ENCODE measurements at places on chromosomes 1 and 21. TPM values are rescaled to one million over a fixed set of nuclear protein-coding genes. Genes with fewer than 3 reads are reported as not detected.

DNA sequence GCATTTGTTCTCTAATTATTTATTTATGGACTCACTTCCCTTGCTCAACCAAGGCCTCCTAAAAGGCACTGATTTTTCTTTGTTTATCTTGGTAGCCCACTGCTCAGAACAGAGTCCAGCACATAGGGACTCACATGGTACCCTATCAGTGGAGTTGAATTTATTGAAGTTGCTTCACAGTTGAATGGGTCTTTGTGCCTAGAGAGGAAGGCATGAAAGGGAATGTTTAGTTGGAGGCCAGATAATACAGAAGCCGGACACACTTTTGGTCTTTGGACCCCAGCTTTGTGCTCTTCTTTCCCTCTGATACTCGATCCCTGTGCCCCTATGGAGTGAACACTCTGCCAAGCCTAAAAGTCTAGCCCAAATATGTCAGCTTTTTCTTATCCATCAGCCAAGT lies 429.0 kb downstream of the PRDM2 start:
- no peak overlapping the region for H3K4me3 ChIP-seq
- DNase-seq, result no peak
- no peaks in the 10 kb centered on the region for H3K27me3 ChIP-seq
- no peak overlapping the region for H3K27ac ChIP-seq

DNA sequence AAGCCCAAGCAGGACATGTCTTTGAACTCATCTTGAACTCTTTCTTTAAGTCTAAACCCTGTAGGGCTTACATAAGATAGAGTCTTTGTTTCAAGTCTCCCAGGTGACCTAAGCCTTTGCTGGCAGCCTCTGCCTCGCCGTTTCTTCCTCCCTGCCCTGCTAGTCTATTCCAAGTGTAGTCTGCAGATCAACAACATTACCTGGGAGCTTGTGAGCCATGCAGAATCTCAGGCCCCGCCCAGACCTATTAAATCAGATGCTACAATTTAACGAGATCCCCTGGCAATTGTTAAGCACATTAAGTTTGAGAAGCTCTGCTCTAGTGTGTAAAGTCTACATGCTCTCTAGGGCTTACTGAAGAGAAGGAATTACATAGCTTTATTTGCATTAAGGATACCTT lies 271.6 kb downstream of the PBX1 start:
- DNase-seq, result no peak
- no peaks in the 10 kb centered on the region for H3K36me3 ChIP-seq
- no peak overlapping the region for H3K4me3 ChIP-seq

DNA sequence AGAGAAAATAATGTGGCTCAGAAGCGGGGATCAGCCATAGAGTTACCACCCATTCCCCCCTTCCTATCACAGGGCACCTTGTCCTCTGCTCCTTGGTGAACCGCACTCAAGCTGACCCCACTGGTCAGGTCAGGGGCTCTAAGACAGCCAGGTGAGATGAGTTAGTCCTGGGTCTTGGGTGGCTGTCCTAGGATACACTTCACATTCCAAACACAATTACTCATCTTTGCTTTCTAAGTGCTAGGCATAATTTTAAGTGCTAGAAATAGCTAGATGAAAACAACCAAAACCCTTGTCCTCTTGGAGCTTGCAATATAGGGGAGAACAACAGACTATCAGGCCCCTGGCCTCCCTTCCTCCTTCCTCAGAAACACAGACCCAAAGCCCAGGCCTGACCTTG lies 7.8 kb upstream of the MUTYH start:
- no peaks in the 10 kb centered on the region for H3K27me3 ChIP-seq
- H3K4me3 ChIP-seq, result no peak overlapping the region
- H3K4me1 ChIP-seq, result peaks cover 16% of the 10 kb centered on the region
- DNase-seq, result no peak

DNA sequence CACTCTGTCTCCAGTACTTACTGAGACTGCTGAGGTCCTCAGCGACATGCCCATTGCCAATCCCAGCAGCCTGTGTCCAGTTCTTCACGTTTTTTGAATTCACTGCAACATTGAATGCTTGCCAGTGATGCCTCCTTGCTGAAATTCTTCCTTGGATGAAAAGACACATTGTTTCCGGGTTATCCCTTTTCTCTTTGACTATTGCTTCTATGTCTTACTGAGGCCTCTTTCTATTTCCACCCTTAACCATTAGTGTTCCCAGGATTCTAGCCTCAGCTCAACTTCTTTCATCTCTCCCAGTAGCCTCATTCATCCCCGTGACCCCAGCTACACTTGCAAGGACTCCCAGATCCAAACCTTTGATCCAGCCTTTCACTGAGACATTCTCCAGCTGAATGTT lies 46.5 kb upstream of the KIF26B start:
- no peaks in the 10 kb centered on the region for H3K27me3 ChIP-seq
- H3K4me3 ChIP-seq, result peak overlapping the region; percentile 37
- peaks cover 17% of the 10 kb centered on the region for H3K4me1 ChIP-seq
- H3K27ac ChIP-seq, result peak overlapping the region; percentile 76
- DNase-seq, result peak; percentile 57
- H3K36me3 ChIP-seq, result peaks cover 8% of the 10 kb centered on the region

- no peaks in the 10 kb centered on the region for H3K27me3 ChIP-seq
- no peak for DNase-seq
- peaks cover 10% of the 10 kb centered on the region for H3K4me1 ChIP-seq
These were observed 733.1 kb downstream of the MATN1 start for GRCh38 chr1:29990304-29990703.

DNA sequence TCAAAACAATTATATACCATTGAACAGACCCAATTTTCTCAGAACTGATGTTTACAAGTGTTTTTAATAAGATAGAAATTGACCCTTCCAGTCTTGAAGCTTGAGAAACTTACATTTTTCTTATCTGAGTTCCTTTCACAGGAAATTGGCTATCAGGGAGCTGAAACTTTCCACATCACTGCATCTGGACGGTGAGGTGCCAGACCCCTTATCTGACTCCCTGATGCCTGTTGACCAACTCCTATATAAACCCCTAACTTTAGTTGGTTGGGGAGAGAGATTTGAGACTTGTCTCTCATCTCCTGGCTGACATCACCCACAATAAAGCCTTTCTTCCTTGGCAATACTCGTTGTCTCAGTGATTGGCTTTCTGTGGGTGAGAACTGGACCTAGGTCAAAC lies 31.4 kb downstream of the LACTBL1 start:
- no peaks in the 10 kb centered on the region for H3K27me3 ChIP-seq
- H3K4me3 ChIP-seq, result no peak overlapping the region
- H3K36me3 ChIP-seq, result no peaks in the 10 kb centered on the region
- DNase-seq, result no peak
- H3K27ac ChIP-seq, result no peak overlapping the region

DNA sequence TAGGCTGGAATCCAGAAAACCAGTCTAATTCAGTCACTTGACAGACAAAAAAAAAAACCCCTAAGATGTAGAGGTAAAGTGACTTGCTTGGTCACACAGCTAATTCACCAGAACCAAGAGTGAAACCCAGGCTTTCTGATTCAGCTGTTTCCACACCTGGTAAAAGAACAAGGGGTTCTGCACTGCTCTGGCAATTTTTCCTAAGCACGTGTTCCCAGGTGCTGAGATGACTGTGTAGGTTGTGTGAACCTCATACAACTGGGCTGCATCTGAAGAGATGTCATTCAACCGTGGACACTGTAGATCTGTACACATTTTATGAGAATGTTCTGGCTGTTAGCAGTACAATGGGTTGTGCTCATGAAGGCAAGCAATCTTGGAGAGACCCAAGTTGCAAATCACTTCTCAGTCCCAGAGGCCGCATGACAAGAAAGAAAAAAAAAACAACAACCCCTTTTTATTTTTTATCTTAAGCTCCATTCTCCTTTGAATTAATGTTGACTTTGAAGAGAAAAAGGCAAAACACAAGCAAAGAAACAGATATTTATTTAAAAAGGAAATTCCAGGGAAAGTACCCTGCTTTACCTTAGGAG lies 95.4 kb downstream of the INTS7 start:
- H3K4me3 ChIP-seq, result no peak overlapping the region
- H3K27me3 ChIP-seq, result no peaks in the 10 kb centered on the region
- H3K36me3 ChIP-seq, result peaks cover 4% of the 10 kb centered on the region
- H3K27ac ChIP-seq, result no peak overlapping the region
- DNase-seq, result no peak

DNA sequence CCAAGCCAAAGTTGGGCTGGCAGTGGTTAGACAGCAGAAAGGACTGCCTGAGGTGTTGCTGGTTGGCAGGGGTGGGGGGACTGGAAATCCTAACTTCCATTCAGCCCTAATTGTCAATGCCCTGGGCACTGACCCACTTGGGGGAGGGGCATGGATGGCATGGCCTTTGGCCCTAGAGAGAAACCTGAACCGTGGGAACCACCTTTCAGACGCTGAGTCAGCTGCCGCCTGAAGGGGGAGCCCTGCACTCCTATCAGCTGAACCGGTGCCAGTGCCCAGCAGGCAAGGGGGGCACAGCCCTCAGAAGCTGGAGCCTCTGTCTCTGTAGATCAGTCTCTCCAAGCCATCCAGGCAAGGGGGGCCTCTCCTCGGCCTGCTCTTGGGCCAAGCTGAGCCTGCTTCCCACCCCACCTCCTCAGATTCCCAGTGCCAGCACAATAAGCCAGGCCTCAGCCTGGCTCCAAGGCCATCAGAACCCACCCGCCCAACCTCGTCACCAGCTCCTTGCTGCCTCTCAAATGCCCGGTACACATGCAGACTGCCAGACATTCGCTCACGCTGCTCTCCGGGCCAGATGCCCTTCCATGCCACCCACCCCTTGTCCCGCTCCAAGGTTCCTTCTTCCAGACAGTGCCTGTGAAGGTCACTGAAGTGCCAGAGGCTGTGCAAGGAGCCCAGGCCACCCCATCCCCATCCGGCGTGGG lies 11.6 kb downstream of the TINAGL1 start:
- peak; percentile 65 for DNase-seq
- no peaks in the 10 kb centered on the region for H3K36me3 ChIP-seq
- peaks cover 44% of the 10 kb centered on the region for H3K4me1 ChIP-seq
- peaks cover 51% of the 10 kb centered on the region for H3K27me3 ChIP-seq
- H3K27ac ChIP-seq, result no peak overlapping the region

- no peaks in the 10 kb centered on the region for H3K36me3 ChIP-seq
- no peak overlapping the region for H3K27ac ChIP-seq
- no peak overlapping the region for H3K4me3 ChIP-seq
- no peak for DNase-seq
These were observed 35.3 kb downstream of the RERE start for GRCh38 chr1:8782001-8782620.

- no peaks in the 10 kb centered on the region for H3K36me3 ChIP-seq
- no peak for DNase-seq
- H3K27me3 ChIP-seq, result no peaks in the 10 kb centered on the region
- H3K27ac ChIP-seq, result no peak overlapping the region
- H3K4me3 ChIP-seq, result no peak overlapping the region
These were observed 455.2 kb upstream of the RUNX1 start for GRCh38 chr21:35504277-35504676.

DNA sequence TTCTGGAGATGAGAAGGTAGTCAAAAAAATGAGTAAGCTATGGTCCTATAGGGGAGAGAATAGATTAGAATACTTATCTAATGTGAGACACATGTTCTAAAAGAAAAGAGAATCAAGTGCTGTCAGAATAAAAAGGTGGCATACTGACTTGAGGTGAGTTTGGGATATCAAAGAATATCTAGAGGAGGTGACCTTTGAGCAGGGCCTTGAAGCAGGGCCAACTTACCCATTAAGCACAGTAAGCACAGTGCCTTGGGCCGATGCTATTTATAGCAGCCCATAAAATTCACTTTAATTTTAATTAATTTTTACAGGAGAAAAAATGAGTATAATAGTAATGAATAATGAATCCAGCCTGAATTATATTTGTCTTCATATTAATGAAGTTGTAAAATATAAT lies 92.2 kb downstream of the XPR1 start:
- no peaks in the 10 kb centered on the region for H3K27me3 ChIP-seq
- DNase-seq, result no peak
- no peak overlapping the region for H3K4me3 ChIP-seq
- H3K27ac ChIP-seq, result no peak overlapping the region
- peaks cover 2% of the 10 kb centered on the region for H3K36me3 ChIP-seq
- no peaks in the 10 kb centered on the region for H3K4me1 ChIP-seq

DNA sequence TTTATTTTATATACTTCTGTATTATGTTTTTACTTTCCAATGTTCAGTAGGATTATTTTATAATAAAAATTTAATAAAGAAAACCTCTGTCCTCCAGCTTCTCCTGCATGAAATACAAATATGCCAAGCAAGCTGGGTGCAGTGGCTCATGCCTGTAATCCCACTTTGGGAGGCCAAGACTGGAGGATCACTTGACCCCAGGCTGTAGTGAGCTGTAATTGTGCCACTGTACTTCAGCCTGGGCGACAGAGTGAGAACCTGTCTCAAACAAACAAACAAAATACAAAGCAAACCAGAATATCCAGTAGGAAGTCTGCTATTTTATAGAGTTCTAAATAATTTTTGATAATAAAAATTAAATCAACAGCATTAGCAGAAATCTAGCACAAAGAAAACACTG lies 168.8 kb downstream of the EIF4G3 start:
- no peak for DNase-seq
- H3K36me3 ChIP-seq, result no peaks in the 10 kb centered on the region
- no peaks in the 10 kb centered on the region for H3K27me3 ChIP-seq
- H3K4me3 ChIP-seq, result no peak overlapping the region

- no peak overlapping the region for H3K27ac ChIP-seq
- no peak for DNase-seq
- peaks cover 7% of the 10 kb centered on the region for H3K4me1 ChIP-seq
- H3K4me3 ChIP-seq, result no peak overlapping the region
- no peaks in the 10 kb centered on the region for H3K27me3 ChIP-seq
These were observed 9.1 kb upstream of the PADI2 start for GRCh38 chr1:17128361-17128760.

GRCh38 chr1:26102119-26102518 lies 9.5 kb upstream of the PDIK1L start:
- H3K4me3 ChIP-seq, result no peak overlapping the region
- no peaks in the 10 kb centered on the region for H3K36me3 ChIP-seq
- H3K4me1 ChIP-seq, result no peaks in the 10 kb centered on the region
- no peak overlapping the region for H3K27ac ChIP-seq

DNA sequence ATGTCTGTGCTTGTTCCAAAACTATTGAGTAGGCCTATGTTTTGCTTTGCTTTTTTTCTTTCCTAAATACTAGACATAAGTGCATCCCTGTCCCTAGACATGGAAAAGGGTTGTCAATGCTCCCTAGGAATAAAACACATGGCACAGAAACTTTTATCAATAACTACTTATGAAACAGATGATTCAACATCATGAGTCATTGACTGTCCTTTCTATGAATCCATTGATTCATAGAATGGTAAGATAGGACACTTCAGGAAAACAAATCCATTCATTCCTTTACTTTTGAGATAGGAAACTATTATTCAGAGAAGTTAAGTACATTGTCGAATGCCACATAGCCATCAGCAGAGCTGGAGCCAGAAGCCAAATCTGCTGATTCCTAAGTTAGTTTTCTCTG lies 147.5 kb downstream of the TSEN15 start:
- no peak overlapping the region for H3K27ac ChIP-seq
- DNase-seq, result no peak
- H3K27me3 ChIP-seq, result no peaks in the 10 kb centered on the region
- H3K4me1 ChIP-seq, result peaks cover 6% of the 10 kb centered on the region

The RNPEP gene
- total RNA-seq, result 37.9 TPM

The LIPI gene
- not detected for total RNA-seq

The HDGF gene
- total RNA-seq, result 197 TPM

The S100A7 gene
- not detected for total RNA-seq

The MCOLN2 gene
- total RNA-seq, result 0.89 TPM

The LHX4 gene
- total RNA-seq, result 0.39 TPM

The PRDM16 gene
- 8.3 TPM for total RNA-seq

The OR4F29 gene
- total RNA-seq, result not detected

The KLF17 gene
- 0.69 TPM for total RNA-seq

The RPAP2 gene
- 35.3 TPM for total RNA-seq

All from spinal cord (tissue), 10 donors.